ENCODE measurements at places on chromosomes 5 and 9. TPM values are rescaled to one million over a fixed set of nuclear protein-coding genes. Genes with fewer than 3 reads are reported as not detected.

DNA sequence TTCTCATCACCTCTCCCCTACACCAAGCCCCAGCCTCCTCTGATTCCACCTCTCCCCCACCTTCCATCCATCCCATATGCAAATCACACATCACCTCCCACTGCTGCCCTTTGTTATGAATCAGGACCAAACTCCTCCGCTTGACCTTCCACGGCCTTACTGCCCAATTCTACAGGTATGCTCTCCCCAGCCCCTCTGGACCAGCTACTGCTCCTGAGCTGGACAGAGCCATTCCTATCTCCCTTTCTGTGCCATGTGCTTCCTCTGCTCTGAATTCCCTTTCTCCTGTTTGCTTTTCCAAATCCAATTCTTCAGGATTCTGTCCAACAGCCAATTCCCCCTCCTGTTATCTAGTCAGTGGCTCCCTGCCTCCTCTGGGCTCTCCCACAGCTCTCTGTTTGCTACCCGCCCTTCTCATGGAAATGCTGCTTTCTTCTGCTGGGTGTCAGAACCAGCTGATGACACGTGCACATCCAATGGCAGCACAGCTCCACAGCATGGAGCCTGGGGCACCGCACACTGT, 8.3 kb downstream of the FABP6 start:
- DNase-seq: no peak

GRCh38 chr5:98768160-98768959, 5.1 kb upstream of the RGMB start:
- DNase-seq: peak; percentile 51

DNA sequence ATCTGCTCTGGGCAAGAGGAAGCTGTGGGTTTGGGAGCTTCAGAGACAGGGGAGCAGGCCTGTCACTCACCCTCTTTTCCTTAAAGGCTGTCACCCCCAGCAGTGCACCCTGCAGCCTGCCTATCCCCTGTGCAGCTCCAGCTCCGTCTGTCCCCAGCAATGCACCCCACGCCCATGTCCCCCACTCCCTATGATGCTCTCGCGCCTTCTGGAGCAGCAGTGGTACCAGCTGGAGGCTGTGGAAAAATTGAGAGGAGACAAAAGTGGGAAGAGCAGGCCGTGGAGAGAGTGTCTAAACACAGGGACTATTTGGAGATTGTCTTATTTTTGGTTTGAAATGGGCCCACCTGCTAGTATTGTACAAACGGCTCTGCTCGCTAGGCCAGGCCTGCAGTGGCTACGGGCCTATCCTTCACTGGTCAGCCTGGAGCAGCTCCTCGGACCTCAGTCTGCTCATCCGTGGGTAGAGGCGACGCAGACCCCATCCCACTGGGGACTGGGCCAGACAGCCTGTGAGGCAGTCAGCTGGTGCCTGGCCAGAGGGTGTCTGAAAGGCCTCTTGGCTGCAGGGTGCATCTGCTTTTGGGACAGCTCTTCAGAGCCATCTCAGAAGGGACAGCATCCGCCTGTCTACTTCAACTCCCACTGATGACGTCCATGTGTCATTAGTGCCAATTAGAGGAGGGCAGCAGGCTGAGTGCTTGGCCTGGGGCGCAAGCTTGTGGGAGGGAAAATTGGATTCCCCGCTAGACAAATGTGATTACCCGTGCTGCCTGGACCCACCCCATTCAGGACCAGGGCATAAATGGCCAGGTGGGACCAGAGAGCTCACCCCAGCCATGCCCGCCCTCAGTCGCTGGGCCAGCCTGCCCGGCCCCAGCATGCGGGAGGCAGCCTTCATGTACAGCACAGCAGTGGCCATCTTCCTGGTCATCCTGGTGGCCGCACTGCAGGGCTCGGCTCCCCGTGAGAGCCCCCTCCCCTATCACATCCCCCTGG, at the start of gene DBH:
TSS of gene DBH (plus strand) at position 831 of the 999 bp plus-strand sequence. CDS start at position 840, 9 bp downstream.
- DNase-seq: no peak

- no peak for DNase-seq
Observed at GRCh38 chr9:105341434-105342146, 97.1 kb downstream of the SLC44A1 start.

DNA sequence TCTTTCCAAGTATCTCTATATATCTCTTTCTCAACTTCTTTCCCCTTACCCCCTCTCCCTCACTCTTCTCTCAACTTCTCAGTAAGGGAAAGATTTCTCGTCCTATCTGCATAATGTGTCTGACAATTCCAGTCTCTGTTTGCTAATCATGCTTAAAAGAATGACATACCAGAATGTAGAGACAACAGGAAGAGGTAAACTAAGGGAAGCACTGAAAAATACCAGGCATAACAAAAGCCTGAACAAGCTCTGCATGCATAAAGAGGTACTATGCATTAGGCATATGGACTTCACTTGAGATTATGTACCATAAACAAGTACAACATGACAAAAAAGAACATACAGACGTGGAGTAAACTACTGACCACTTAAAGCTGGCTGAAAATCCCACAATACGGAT, 62.6 kb downstream of the SEMA5A start:
- no peak for DNase-seq

- DNase-seq: peak; percentile 44
Observed at GRCh38 chr5:139404484-139404840, 573 bp upstream of the SPATA24 start.

DNA sequence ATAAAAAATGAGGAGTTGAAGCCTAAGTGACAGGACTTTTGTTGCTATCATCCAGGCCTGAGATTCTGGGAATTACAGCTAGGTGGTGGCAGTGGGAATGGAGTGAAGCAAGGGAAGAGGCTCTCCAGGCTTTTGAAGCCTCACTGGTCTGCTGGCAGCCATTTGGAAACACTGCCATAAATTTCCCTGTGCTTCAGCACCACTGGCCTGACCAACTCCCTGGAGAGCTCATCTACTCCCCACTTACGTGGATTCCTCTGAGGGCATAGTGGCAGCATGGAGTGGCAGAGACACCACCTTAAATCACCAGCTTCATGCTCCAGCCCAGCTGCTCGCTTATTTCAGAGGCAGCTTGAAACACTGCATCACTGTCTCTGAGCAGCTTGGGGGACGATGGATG, 518.2 kb downstream of the TLR4 start:
- no peak for DNase-seq

- no peak for DNase-seq
Observed at GRCh38 chr5:30121043-30121442, 1072.4 kb upstream of the CDH6 start.

ADAMTS12 gene
- total RNA-seq: not detected

SLC31A2 gene
- total RNA-seq: 1.3 TPM

PCDH1 gene
- not detected for total RNA-seq

All from OCI-LY7 (cell line).